ENCODE measurements at places on chromosomes 11 and 22.

DNA sequence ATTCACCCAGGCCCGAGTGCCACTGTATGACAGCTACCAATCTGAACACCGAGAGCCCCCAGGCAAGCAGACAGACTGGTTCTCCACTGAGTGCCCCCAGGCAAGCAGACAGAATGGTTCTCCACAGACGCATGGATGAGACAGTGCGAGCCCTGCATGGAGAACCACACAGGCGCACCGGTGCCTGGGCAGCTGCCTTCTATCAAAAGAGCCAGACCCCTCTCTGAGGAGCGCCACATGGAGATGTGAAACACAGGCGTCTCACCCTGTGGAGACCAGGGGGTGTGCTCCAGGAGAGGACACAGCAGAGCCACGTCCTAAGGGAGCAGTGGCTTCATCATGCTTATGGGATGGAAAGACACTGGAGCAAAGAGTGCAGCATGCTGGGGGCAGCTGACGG lies 94.5 kb upstream of the BID start:
- peak; percentile 83 for DNase-seq

DNA sequence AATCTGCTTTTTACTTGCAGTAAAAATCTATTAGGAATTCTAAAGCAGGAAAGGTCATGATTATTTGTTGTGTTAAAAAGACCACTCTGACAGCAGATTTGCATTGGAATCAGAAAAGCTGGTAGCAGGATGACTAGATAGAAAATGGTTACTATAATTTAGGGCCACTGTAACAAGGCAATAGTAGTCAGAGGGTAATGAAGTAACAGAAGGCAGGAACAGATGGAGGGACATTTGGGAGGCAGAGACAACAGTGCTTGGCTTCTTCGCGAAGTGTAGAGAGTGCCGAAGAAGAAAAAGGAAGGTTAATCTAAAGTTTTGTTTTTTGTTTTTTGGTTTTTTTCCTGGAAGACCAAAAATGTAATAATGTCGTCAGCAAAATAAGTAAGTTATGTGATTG lies 129.8 kb upstream of the SLC5A12 start:
- no peak for DNase-seq

- no peak for DNase-seq
Measured at GRCh38 chr11:94958121-94958696, 15.1 kb downstream of the CWC15 start.

DNA sequence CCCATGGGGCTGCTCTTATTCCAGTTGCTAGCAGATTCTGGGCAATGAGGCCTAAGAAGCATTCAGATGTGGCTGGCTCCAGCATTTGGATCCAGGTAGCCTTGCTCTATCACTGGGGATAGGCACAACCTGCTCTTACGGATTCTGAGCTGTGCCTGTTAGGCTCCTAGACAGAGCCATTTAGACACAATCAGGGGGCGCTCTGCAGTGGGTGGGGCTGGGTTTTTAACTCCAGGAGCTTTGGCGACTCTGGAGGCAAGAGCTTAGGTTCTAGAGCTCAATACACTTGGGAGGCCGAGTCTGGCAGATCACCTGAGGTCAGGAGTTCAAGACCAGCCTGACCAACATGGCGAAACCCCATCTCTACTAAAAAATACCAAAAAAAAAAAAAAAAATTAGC lies 32.0 kb downstream of the KCNC1 start:
- DNase-seq: no peak

DNA sequence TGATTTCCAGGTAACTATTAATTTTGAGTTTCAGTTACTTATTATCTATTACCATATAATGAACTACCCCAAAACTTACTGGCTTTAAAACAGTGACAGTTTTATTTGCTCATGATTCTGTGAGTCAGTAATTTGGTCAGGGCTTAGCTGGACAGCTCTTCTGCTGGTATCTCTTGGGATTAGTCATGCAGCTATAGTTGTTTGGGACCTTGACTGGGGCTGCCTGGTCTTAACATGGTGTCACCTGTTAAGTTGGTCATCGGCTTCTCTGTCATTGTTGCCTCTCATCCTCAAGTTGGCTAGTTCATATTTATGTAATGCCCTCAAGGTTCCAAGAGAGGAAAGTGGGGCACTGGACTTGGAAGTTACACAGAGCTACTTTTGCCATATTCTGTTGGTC lies 177.5 kb downstream of the TMEM135 start:
- no peak for DNase-seq

- no peak for DNase-seq
Measured at GRCh38 chr11:47987310-47987709, 7.0 kb downstream of the PTPRJ start.

DNA sequence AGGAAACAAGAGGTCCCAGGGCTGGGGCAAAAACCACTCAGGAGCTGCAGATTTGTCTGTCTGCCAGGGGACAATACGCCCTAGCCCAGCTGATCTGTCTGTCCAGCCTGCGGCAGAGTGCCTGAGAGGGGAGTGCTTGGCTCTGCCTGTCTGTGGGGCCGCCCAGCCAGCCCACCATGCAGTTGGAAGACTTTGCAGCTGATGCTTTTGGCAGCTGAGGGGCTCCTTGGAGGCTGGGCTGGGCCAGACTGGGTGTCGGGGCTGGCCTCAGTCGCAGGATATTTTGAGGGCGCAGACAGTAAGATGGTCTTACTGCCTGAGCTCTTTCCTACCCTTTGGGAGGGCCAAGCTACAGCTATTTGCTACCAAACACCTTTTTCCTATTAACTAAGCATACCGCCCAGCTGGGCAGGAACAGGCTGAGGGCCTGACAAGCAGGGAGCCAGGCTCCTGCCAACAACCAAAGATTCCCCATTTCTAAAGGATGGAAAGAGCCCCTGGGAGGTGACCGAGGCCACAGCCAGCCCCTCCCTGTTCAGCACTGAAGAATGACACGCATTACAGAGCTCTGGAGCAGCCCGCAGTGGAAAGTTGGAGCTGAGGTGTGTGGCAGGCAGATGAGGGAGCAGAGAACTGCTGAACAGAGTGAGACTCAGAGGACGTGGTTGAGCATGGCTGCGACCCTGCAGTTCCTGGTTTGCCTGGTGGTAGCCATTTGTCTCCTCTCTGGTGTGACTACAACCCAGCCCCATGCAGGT lies at the start of gene FAM180B:
Gene FAM180B (plus strand): TSS at position 581 of the 758 bp plus-strand sequence. CDS start 91 bp downstream, at position 672.
- no peak for DNase-seq

GRCh38 chr11:66498506-66498905 lies 11.9 kb upstream of the BBS1 start:
- DNase-seq: no peak

- no peak for DNase-seq
Measured at GRCh38 chr11:118846181-118846935, 37.3 kb upstream of the CXCR5 start.

- no peak for DNase-seq
Measured at GRCh38 chr22:24871611-24872205, 65.7 kb downstream of the SGSM1 start.

- DNase-seq: peak; percentile 92
Measured at GRCh38 chr22:25235547-25236290, 16.3 kb downstream of the CRYBB2 start.

- peak; percentile 83 for DNase-seq
Measured at GRCh38 chr11:93517041-93517440, 26.1 kb downstream of the SMCO4 start.

GRCh38 chr11:113090716-113091480 lies 129.7 kb downstream of the NCAM1 start:
- DNase-seq: no peak

GRCh38 chr11:61516675-61517572 lies 8.4 kb downstream of the LRRC10B start:
- DNase-seq: peak; percentile 44

- DNase-seq: no peak
Measured at GRCh38 chr11:7905961-7906429, 25.1 kb downstream of the OR10A6 start.

DNA sequence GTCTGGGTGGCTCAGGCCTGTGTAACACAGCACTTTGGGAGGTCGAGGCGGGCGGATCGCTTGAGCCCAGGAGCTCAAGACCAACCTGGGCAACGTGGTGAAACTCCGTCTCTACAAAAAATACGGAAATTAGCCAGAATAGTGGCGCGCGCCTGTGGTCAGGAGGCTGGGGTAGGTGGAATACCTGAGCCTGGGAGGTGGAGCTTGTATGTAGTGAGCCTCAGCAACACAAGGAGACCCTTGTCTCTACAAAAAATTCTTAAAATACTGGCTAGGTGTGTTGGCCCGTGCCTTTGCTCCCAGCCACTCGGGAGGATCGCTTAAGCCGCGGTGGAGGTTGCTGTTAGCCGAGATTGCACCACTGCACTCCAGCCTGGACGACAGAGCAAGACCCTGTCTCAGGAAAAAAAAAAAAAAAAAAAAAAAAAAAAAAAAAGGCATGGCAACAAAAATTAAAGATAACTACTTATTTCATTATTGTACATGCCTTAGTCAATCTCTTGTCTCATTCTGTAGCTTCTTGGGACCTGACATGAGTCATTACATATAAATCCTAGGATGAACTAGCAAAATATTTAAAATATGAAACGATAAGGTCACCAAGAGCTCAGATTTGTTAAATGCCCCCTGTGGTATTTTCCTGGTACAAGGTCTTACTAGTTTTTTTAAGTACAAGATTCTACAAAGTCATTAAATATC lies 1.1 kb downstream of the TAF1D start:
- no peak for DNase-seq

GRCh38 chr11:35647421-35648093 lies 15.0 kb upstream of the TRIM44 start:
- no peak for DNase-seq

DNA sequence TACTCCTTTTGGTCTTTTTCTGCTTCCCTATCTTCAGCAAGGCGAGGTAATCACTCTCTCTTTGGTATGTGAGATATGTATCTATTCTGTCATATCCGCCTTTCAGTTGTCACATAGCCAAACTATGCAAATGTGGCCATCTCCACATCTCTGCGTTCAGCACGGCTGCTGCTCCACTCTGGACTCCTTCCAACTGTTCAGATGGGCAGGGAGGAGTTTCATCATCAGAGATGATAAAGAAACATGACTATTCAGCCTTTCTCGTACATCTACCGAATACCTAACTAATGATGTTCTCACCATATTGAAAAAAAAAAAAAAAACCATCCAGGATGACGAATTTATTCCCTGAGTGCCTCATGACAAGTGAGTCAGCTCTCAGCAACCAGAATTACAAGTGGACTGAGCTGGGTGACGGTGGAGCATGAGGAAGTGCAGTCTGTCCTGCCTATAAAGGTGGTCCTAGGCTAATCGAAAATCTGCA lies 899.6 kb downstream of the OPCML start:
- DNase-seq: no peak

DNA sequence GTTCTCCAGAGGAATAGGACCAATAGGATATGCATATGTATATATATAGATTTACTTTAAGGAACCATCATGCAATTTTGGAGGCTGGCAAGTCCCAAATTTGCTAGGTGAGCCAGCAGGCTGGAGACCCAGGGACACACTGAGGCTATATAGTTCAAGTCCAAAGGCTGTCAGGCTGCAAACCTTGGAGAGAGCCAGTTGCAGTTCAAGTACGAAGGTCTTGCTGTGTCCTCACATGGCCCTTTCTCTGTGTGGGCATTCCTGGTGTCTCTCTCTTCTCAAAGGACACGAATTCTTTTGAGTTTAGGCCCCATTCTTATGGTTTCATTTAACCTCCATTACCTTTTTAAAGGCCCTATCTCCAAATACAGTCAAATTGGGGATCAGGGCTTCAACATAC lies 134.4 kb upstream of the SORL1-AS1 start:
- no peak for DNase-seq

GRCh38 chr11:854601-855329 lies 12.1 kb downstream of the TSPAN4 start:
- DNase-seq: no peak

GRCh38 chr11:23723861-23724260 lies 773.0 kb upstream of the LUZP2 start:
- DNase-seq: no peak

- DNase-seq: no peak
Measured at GRCh38 chr11:98871690-98872089, 149.1 kb upstream of the CNTN5 start.

GRCh38 chr11:102457865-102458264 lies 5.3 kb upstream of the TMEM123 start:
- no peak for DNase-seq

GRCh38 chr11:102676084-102676483 lies 29.5 kb downstream of the MMP27 start:
- DNase-seq: no peak

DNA sequence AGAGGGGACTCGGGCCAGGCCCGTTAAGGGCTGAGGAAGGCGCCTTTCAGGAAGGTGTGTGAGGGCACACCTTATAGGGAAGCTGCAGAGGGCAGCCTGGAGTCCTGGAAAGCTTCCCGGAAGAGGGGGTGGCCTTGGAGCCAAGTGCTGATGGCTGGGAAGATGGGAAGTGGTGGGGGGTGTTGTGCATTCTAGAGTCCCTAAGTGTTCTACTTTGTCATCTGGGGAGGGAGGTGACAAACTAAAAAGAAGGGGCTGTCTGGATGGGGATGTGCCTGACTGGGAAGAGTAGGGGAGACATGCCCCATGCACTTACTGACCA lies 6.8 kb downstream of the ZDHHC8 start:
- no peak for DNase-seq

DNA sequence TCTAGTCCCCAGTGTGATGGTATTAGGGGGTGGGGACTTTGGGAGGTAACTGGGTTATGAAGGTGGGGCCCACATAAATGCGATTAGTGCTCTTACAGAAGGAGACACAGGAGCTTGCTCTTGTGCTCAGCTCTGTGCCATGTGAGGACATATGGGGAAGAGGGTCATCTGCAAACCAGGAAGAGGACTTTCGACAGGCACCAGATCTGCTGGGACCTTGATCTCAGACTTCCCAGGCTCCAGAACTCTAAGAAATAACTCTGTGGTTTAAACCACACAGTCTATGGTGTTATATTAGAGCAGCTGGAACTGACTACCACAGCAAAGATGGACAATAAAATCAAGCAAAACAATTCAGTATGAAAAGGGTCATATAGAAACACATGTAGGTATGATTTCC lies 26.7 kb downstream of the NNMT start:
- DNase-seq: no peak

DNA sequence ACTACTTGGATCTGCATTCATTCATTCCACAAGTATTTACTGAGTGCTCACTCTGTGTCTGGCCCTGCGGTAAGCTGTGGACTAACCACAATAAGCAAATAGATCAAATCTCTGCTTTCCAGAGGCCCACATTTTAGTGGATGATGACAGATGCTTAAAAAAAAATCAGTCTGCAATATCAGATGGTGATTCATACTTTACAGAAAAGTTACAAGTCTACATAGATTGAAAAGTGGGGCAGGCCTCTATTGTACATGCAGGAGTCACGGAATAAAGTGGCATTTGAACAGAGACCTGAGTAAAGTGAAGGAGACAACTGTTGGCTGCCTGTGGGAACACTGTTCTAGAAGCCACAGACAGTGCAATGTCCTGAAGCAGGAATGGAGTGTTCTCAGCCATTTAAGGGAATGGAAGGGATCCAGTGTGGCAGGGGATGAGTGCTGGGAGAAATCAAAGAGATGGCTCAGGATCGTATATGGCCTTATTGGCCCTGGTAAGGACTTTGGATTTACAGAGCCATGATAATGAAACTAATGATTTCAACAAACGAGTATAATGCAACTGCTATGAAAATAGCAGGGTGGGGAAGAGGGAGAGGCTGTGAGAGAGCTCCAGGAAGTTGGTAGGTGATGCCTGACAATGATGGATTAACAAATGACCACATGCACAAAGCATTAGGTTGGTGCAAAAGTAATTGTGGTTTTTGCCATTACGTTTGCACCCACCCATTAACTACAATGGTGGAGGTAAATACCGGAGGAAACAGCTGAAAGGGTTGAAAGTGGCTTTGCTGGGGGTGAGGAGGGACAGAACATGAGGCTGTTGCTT lies 31.1 kb downstream of the TMEM45B start:
- no peak for DNase-seq

All from BE2C (cell line).